ENCODE measurements at places on chromosomes 1 and 21.

GRCh38 chr1:235532360-235532759, 28.1 kb upstream of the B3GALNT2 start:
- no peak for DNase-seq

DNA sequence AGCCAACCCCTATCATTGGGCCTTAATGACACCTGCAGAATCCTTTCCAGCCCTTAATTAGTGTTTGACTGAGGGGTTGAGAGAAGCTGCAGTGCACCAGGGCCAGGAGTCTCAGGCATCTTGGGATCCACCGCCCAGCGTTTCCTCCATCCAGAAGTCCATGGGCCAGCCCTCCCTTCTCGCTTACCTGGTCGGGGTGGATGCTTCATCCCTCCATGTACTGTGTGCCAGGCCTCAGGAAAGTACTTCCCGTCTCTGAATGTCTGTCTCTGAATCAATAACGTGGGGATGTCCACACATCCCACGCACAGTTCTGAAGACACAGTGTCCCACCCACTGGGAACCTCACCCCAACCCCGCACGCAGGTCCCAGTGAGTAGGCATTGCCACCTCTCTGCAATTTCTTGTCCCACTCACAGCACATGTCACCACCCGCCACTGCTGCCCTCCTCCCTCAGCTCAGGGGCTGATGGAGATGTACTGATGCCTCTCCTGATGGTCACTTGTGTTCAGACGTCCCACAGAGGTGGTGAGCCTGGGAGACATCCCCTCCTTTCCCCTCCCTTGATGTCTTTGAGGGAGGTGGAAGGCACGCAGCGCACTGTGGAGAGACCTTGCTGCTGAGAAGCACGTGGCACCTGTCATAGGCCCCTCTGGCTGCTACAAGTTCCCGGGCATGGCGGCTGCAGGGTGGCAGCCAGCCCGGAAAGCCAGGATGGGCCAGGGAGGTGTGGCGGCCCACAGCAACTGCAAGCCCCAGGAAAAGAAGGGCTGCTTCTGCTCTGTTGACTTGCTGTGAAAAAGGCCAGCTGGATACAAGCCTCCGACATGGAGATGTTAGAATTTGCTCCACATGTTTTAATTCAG, 29.4 kb upstream of the PRSS38 start:
- DNase-seq: no peak

DNA sequence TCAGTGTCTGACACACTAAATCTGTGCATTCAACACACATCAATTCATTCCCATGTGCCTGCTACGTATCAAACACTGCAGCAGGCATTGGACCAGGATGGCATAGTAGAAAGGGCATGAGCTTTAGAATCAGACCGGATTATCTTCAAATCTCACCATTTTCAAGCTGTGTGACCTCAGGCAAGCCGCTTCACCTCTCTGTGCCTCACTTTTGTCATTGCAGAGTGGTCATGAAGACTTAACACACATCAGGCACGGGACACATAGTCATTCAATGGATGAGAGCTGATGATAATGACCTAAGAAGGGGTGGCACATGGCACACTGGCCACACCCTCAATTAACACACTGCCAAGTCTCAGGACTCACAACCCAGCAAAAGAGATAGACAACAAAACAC, 46.8 kb downstream of the KLHDC7A start:
- DNase-seq: no peak

- no peak for DNase-seq
These were observed 33.9 kb upstream of the GPR25 start for GRCh38 chr1:200838676-200839445.

GRCh38 chr1:166974647-166975345, 544 bp downstream of the ILDR2 start:
- no peak for DNase-seq

GRCh38 chr1:224718470-224719053, 102.4 kb downstream of the CNIH3 start:
- DNase-seq: no peak

GRCh38 chr21:37793660-37794059, 122.6 kb downstream of the KCNJ6 start:
- DNase-seq: no peak

GRCh38 chr1:24155011-24155782, 12.3 kb upstream of the IL22RA1 start:
- no peak for DNase-seq

GRCh38 chr1:27960762-27961645, 1.2 kb downstream of the XKR8 start:
- no peak for DNase-seq

DNA sequence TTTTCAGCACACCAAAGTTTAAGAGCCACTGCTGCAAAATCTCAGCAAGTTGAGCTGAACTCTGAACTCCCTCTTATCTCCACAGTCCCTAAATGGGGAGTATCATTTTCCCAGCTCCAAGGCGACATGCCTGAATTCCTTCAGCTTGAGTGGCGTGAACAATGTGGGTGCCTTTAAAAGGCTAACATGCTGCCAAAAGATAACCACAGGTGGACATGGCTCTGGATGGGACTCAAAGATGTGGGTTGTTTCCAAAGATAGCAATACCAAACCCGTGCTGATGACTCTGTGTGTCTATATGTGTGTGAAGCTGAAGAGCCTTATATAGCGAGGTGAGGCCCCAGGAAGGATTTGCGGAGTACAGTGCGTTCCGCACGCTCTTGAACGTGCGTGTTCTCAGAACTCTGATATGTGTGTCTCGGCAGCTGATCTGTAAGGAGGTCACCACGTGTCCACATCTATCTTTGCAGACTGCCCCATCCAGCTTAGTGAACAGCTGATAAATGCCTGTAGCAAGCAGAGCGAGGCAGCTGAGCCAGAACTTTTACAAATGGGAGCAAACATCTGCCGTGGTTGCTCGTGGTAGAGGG, 189.2 kb downstream of the DYRK1A start:
- no peak for DNase-seq

DNA sequence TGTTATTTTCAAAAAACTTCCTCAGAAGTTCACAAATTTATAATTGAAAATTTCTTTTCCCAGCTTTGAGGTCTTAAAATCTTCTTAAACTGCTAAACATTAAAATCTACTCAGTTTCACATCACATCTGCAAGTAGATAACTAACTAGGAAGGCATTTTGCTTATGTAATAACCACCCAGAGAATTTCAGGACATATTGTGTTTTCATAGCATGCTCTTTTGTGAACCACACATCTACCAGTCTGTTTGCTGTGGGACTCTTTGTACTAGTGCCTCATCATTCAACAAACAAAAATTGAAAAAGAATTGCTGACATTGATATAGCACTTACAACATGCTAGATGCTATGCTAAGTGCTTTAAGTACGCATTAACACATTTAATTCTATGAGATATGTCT, 31.6 kb upstream of the C1orf146 start:
- DNase-seq: no peak

DNA sequence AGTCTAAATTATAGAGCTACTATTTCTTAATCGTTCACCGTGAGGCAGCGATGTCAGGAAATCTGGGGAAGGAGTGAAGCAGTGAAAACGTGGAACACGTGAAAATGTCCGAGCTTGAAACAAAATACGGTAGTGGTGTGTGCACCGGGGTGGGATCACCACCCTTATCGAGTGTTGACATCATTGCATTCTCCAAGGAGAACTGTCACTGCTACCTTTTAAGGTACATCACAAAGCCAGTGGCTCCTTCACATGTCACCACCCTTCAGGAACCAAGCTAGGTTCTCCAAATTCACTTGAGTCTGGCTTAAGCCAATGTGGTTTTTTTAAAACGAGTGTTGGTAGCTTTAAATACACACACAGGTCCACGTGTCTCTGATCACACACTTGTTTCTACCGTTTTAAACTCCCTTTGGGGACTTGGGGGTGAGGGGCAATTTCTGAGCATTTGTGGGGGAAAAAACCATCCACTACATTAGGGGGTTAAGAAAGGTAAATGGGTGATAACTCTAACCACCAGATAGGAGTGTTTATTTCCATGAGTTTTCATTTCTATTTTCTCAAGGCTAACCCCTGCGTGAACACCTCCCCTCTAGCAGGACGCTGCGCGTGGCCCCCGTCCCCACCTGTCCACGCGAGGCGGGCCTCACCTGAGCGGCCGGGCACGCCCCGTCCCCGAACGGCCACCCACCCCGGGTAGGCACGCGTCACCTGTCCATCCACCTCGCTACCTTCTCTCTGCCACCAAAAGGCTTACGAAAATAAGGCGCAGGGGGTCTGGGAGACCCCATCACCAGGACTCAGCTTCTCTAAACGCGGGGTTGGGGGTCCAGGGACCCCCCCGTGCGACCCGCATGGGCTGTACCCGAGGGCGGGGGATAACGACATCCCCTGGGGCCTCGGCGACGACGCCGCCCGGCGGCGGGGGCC, 978 bp downstream of the PRDM15 start:
- DNase-seq: no peak

DNA sequence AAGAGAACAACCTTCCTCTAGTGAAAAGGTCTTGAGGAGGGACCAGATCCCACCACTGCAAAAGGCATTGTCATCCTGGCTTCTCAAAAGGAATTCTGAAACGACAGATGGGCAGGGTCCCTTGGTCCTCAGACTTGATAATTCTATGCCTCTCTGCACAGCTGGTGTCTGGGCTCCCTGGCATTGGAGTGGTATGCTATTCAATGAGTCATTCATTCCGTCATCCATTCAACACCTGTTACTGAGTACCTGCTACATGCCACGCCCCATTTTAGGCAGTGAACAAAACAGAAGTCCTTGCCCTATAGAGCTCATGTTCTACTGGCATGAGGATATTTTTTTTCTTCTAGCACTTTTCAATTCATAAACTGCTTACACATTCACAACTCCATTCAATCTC, 45.8 kb upstream of the HMGB4 start:
- DNase-seq: no peak

DNA sequence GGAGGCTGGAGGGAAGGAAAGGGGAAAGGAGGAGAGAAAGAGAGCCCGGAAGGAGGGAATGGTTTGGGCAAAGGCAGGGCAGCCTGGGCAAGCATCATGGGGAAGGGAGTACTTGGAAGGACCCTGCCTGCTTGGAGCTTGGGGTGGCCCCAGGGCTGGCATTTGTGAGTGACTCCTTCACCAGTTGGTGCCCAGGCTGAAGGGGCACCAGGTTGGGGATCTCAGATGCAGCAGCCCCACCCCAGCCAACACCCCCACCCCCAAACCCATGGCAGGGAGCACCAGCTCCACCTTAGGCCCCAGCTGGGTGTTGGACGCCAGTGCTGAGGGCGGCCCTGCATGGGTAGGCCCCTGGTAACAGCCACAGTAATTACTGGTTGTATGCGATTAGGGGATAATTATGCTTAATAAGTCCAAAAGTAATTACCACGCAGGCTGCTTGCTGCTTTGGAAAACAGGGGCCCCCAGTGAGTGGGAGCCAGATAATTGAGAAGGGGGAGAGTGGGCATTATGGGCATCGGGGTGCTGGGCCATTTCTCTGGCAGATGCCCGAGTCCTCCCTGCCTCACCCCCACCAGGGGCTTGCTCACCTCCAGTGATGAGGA, 78.3 kb downstream of the VWA5B1 start:
- no peak for DNase-seq

GRCh38 chr1:101496109-101496508, 259.3 kb downstream of the S1PR1 start:
- DNase-seq: no peak

GRCh38 chr1:28111157-28111556, 22.7 kb upstream of the EYA3 start:
- DNase-seq: no peak

DNA sequence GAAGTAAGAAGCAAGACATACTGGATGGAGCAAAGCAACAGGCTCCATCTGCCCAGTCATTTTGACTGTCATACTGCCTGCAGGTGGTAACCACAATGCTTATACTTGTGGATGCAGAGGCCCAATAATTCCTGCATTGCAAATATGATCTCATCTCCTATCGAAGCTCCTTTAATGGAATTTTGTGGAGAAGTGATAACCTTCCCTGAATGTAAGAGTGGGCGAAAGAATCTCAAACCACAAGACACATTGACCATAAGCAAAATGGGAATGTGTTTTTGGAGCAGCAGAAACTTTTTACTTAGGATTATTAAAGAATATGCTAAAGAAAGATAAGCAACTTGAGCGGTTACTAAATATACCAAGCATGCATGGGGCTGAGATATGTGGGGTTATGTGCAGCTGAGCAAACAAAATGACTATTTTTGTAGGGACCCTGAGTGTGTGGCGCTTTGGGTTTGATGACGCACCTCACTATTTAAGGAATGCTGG, 77.4 kb upstream of the BACH1 start:
- DNase-seq: no peak

GRCh38 chr1:7258589-7259135, 473.4 kb downstream of the CAMTA1 start:
- DNase-seq: no peak

DNA sequence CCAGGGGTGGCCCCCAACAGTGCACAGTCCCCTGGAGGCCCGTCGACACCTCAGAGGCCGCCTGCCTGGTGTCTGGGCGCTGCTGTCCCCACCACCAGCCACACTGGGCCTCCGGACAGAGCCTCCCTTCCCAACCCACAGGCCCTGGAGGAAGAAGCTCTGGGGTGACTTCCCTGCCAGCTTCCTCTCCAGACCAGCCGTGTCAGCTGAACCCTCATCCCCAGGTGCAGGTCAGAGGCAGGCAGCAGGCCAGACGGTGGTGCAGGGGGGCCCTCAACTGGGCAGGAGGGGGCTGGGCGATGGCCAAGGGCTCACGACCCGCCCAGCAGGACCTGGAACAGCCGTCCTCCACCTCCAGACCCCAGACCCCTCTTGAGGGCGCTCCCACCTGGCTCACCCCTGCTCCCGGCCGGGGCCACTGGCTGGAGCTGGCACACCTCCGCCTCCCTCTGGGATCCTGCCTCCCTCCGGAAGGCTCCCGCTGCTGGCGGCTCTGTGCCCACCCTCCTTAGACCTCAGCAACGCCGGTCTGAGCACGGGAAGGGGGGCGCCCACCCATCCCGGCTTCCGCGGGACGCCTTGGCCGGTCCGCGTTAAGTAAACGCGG, 520 bp downstream of the TNFRSF18 start:
- DNase-seq: no peak

DNA sequence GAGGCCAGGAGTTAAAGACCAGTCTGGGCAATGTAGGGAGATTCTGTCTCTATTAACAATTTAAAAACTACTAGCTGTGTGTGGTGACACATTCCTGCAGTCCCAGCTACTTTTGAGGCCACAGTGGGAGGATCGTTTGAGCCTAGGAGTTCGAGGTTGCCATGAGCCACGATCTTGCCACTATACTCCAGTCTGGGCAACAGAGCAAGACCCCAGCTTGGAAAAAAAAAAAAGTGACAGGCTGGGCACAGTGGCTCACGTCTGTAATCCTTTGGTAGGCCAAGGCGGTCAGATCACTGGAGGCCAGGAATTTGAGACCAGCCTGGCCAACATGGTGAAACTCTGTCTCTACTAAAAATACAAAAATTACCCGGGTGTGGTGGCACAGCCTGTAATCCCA, 26.8 kb downstream of the HP1BP3 start:
- DNase-seq: no peak

GRCh38 chr21:33901412-33902288, 14.0 kb downstream of the ATP5PO start:
- no peak for DNase-seq

- DNase-seq: no peak
These were observed 68.9 kb downstream of the CNIH3 start for GRCh38 chr1:224684979-224685425.

GRCh38 chr1:3190256-3191041, 121.4 kb downstream of the PRDM16 start:
- DNase-seq: no peak

GRCh38 chr1:157233131-157233530, 94.9 kb upstream of the ETV3 start:
- no peak for DNase-seq
